ENCODE measurements at places on chromosomes 7 and 10. TPM values are rescaled to one million over a fixed set of nuclear protein-coding genes. Genes with fewer than 3 reads are reported as not detected.

The HGF gene
- 462 TPM for total RNA-seq

The TEX36 gene
- total RNA-seq = not detected

The CAV2 gene
- total RNA-seq = 47.8 TPM

The FAM180A gene
- total RNA-seq = 5.5 TPM

The STEAP1B gene
- total RNA-seq = 6.9 TPM

The TMED4 gene
- 108 TPM for total RNA-seq
